Stimulated activated CD8-positive, alpha-beta memory T cell treated with anti-CD3 and anti-CD28 coated beads, Interleukin-7, amount 100 ng/mL, for 24 hours (primary cell): ENCODE measurements at places on chromosomes 5 and 9.

DNA sequence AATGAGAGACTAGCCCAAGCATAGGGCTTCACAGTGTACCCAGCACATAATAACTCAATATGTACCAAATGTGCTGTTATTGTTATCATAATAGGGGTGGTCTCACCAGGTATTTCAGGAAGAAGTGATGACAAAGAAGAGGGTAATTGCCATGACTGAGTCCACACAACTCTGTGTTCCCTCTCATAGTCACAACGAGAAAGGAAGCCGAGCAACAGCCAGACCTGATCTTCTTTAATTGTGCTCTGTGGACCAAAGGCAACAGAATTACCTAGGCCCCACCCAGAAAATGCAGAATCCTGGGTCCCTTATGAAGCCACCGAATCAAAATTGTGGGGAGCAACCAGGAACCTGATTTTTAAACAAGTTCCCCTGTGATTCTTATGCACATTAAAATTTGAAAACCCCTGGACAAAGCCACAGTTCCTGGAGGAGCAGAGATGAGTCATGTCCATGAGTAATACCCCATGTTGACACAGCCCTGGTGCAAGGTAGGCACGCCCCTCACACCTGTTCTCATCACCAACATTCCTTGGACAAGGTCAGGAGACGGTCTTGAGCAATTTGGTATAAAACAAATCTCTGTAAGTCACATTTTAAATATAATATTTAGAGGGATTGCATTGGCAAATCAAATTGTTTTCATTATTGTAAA is 5.2 kb downstream of the FGF1 start:
- no peak for DNase-seq

DNA sequence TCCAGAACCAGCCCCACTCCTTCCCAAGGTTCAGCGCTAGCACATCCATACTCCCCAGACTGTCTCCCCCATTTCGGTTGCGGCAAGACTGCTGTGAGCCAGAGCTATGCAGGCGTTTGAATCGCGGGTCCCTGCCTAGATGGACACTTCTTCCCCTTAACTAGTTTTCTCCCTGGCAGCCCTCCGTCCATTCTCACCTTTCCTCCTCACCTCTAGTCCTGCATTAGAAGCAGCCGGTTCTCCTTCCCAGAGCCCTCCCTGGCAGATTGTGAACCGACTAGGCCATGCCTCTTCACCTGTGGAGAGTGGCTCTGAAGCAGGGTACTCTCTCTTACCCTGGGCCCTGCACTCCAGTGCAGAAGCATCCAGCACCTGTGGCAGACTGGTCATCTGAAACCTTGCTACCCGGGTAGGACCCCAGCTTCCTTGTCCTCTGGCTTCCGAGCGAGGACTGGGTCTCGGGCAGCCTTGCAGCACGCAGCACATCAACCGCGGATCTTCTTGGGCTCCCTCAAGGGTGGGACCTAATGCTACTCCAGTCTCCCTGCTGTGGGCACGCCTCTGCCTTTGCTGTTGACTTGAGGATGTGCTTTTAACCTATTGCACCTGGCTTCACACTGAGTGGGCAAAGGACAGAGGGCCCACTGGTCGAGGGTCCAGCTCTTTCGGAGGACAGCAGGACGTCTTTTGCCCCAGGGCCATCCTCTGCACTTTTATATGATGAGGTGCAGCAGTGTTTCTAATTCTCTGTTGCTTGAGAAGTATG is 183.6 kb downstream of the AOPEP start:
- DNase-seq: no peak

DNA sequence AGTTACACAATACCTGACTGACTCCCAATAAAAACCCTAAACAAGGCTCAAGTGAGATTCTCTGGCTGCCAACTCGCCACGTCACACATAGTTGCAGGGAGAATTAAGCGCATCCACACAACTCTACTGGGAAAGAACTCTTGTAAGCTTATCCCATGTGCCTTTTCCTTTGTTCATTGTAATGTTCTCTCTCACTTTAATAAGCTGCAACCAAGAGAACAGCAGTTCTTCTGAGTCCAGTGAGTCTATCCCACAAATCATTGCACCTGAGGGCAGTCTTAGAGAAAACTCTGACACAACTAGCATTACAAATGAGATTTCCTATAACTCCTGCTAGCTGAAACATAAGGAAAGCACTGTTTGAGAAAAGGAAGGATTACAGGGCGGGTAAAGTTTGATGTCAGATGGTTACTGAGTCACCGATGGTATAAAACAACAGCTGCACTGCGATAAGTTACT is 27.4 kb downstream of the CENPK start:
- no peak for DNase-seq

- no peak for DNase-seq
These were observed 94.7 kb upstream of the NUDT12 start for GRCh38 chr5:103657301-103657700.

DNA sequence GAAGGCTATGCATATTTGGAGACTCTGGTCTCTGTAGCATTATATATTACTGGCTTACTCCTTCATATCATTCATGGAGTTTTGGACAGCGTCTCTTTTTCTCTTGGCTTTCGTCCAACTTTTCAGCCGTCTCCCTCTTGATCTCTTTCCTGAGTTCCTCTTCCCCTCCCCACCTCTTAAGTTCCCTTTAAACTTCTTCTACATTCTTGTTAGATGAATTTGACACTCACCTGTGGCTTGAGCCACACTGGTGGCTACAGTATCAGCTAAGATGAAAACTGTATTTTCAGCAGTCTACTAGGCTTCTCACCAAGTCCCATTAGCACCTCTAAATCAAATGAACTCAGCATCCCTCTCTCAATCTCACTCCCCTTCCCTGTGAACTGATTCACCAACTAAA is 128.1 kb downstream of the STARD4 start:
- DNase-seq: no peak

DNA sequence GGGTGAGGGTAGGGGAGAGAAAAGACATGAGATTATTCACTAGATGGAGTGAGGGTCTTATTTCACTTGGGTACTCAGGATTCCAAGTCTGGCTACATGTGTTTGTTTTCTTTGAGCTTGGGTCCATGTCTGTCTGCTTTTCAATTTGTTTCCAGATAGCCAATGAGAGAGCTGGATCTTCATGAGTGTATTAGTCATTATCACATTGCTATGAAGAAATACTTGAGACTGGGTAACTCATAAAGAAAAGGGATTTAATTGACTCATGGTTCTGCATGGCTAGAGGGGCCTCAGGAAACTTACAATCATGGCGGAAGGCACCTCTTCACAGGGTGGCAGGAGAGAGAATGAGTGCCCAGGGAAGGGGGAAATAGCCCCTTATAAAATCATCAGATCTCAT is 196.8 kb upstream of the TRIM32 start:
- DNase-seq: no peak

GRCh38 chr9:124969401-124969800 is 28.5 kb upstream of the GOLGA1 start:
- DNase-seq: no peak

DNA sequence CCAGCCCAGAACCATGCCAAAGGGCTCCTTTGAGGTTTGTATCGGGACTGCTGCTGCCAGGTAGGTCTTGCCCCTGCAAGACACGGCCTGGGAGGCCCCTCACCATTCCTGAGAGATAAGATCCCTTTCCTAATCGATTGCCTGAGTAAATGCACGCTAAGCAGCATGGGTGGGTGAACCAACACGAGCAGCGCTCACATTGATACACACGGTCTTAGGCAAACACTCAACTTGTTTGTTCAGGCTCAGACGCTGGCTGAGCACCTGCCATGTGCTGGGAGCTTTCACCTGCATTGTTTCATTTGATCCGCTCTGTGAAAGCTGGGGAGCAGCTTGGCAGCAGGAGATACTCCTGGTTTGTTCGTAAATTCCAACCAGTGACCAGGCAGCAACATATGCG is 76.9 kb upstream of the NEURL1B start:
- no peak for DNase-seq

DNA sequence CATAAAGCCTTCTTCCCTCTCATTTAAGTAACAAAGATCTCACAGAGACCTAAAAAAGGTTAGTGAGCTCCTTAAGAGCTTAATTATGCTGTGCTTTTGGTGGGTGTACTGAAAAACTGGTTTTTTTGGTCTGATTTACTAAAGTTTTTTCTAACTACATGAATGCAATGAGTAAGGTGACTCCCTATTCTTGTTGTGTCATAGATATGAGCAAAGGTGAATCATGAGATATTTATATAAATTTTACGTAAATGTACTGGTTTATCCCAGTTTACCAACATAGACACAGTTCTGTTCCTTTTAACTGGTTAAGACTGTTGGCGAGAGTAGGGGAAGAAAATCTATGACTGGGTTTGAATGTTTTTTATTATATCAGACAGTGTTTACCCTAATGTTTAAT is 250.5 kb downstream of the NR2F1-AS1 start:
- no peak for DNase-seq

DNA sequence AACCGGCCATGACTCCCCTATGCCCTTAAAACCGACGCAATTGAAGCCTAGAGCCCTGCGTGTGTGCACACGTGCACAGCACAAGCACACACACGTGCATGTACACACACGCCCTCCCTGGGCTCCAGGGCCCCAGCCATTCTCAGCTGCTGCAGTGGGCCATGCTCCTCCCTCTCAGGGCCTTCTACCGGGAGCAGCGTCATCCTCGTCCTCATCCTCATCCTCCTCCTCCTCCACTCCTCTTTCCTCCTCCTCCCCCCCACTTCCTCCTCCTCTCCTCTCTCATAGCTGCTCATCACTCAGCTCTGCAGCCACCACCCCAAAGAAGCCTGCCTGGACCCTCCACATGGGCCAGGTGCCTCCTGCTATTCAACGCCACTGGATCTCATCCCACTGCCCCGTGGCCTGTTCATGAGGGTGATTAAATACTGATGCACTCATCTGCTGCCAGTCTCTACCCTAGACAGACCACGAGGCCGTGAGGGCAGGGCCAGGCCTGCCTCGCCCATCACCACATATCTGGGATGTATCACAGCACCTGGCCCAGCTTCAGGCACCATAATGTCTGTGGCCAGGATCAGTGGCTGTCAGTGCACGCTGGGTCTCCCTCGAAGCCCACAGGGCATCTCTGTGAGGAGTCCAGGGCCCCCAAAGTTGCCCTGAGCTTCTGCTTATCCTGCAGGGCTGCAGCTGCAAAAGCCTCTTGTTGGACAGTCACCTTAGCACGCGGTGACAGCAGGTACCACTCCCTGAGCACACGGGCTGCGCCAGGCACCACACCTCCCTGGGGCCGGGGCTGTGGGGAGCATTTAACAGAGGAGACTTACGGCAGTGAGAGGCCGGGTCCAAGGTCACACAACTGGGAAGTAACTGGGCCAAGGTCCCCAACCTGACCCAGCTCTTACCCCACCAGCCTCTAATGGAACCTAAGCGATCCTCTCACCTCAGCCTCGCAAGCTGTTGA is 9.8 kb downstream of the FAM78A start:
- no peak for DNase-seq

DNA sequence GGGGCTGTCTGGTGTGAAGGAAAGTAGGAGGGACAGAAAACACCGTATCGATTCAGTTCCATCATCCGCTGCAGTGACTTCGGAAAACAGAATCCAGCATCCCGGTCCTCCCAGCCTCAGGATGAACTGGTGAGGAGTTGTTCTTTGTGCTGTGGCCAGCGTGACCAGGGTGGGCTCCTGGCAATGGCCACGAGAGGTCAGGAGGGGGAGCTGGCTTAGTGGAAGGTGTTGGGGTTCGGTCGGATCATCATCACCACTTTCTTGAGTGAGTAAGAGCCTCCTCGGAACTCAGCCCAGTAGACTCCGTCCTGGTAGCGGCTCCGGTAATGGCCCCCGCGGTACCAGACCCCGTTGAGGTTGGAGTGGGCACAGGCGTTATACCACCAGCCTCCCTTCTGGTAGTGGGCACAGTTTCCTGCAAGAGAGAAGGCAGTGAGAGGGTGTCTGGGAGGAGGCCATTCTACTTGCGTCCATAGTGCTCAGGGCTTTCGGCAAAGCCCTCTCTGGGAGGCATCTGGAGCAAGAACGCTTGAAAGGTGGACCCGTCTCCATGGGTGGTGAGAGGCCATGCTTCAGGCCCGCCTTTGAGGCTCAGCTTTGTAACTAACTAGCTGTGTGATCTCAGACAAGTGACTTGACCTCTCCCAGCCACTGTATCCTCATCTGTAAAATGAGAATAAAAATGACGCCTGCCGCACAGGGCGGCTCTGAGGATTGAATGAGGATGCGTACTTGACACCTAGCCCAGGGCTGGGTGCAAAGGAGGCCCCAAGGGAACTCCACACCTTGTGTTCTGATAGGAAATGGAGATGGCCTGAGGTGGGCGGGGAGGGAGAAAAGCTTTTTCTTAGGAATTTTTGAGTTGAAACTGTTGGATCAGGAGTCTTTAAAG is 33.5 kb downstream of the ANGPTL2 start:
- no peak for DNase-seq

GRCh38 chr5:31442058-31442745 is 89.7 kb downstream of the DROSHA start:
- DNase-seq: no peak

DNA sequence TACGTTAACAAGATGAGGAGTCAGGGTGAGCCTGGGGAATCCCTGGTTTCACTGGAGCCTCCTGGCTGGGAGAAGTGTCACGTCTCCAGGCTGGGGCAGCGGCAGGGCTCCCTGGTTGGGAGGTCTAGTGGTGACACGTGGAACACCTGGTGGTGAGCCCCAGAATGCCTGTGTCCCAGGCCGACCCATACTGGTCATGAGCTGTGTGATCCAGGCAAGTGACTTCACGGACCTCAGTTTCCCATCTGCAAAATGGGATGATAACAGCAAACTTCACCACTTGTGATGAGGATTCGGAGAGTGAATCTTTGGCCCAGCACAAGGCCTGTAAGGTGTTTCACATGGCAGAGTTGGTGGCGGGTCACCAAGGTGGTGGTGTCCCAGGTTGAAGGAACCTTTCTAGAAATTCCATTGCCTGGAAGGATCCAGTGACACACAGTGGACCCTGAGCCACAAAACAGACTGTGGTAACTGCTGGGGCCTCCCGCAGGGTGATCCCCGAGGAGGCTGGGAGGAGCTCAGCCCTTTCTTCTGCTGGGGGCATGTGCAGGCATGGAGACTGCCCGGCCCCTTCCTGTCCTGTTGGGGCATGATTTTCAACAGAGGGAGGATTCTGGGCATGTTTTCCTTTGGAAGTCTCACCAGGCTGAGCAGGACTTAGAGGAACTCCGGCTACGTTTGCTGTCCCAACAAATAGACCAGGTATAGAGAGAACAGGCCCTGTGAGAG is 153.9 kb upstream of the IER5L start:
- DNase-seq: no peak

GRCh38 chr9:105871540-105871939 is 177.2 kb downstream of the TMEM38B start:
- no peak for DNase-seq

DNA sequence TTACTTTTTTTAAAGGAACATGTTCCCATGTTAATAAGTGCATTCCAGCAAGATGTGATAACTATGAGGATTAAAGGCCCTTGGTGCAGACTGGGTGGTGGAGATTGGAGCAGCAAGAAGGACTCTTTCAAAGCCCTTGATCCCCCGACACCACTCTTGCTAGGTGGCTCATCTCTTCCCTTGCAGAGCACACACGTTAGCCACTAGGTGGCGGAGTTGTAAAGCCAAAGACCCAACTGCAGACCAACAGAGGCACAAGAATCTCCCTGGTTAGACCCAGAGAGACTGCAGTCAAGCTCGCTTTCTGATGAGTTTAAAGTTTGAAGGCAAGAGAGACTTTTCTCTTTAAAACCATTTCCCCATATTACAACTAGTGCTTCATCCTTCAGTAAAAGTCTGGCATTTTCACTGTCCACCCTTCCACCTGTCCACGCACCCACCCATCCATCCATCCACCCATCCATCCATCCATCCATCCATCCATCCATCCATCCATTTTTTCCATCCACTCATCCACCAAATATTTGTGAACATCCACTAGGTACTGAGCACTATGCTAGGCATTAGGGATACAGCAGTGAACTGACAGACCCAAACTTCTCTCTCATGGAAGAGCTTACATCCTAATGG is 226.9 kb downstream of the MSX2 start:
- DNase-seq: peak; percentile 9
